ENCODE measurements at places on chromosomes 16 and 17.

- DNase-seq: no peak
Observed at GRCh38 chr16:73058616-73059409, 10.9 kb upstream of the ZFHX3 start.

DNA sequence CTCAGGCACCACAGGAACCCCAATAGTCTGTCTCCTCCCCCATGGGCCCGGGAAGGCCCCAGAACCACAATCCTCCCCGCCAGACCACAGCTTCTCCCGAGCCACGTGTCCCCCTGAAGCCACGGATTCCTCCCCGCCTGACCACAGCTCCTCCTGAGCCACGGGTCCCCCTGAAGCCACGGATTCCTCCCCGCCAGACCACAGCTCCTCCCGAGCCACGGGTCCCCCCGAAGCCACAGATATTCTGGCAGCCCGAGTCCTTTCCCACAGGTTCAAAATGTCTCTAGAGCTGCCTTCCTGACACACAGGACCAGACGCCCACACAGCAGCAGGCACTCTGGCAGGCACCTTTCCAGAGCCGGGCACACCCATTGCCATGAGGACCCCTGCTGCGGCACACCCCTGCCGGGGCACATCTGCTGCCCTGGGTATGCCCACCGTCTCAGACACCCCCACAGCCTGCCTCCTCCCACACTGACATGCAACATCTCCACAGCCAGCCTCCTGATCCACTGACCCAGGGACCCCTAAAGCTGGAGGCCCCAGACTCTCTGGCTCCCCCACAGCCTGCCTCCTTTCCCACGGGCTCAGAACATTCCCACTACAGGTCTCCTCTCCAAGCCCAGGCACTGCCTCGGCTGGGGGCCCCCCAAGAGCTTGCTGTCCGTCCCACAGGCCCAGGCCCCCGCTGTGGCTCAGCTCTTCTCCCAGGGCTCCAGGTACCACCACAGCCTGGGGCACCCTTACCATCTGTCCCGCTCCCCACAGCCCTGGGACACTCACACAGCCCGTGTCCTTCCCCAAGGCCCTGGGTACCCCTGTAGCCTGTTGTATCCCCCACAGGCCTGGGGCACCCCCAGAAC lies 2.2 kb downstream of the KIAA0753 start:
- no peak for DNase-seq

DNA sequence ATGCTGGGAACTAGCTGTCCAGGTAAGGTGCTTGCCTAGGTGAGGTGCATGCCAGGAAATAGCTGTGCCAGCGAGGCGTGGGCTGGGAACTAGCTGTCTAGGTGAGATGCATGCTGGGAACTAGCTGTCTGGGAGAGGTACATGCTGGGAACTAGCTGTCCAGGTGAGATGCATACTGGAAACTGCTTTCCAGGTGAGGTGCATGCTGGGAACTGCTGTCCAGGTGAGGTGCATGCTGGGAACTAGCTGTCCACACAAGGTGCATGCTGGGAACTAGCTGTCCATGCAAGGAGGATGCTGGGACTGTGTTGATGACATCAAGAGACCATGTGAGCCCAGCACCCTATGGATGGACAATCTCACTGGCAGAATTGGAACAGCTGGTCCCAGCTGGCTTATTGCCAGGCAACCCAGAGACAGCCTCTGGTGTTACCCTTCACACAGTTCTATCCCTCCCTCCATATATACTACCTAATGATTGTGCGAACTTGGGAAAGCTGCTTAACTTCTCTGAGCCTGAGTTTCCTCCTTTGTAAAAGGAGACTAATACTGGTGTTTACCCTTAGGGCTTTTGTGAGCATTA lies 479.9 kb upstream of the RBFOX1 start:
- DNase-seq: no peak

DNA sequence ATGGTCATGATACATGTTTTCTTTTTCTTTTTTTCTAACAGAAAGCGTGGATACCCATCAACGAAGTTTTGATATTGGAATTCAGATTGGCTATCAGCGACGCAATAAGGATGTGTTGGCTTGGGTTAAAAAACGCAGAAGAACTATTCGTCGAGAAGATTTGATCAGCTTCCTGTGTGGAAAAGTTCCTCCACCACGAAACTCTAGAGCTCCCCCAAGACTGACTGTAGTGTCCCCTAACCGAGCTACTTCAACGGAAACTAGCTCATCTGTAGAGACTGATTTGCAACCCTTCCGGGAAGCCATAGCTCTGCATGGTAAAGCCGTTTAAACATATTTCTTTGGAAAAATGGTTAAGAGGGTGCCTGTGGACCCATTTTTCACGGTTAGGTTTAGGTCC lies 11.5 kb downstream of the HAPSTR1 start:
- DNase-seq: no peak

- no peak for DNase-seq
Observed at GRCh38 chr16:82650804-82651203, 24.0 kb downstream of the CDH13 start.

DNA sequence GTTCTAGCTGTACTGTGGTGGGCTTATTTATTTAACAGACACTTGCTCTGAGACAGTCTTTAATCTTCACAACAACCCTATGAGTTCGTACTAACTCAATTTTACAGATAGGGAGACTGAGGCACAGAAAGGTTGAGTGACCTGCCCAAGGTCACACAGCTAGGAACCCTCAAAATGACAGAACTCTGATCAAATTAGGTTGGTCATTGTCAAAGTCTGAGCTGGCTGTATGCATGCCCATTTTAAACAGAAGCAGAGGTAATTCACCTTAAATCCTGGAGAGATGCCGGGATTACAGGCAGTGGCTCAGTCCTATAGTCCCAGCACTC lies 24.9 kb downstream of the LAT start:
- DNase-seq: no peak

GRCh38 chr16:65429504-65430181 lies 307.8 kb upstream of the CDH11 start:
- DNase-seq: no peak

DNA sequence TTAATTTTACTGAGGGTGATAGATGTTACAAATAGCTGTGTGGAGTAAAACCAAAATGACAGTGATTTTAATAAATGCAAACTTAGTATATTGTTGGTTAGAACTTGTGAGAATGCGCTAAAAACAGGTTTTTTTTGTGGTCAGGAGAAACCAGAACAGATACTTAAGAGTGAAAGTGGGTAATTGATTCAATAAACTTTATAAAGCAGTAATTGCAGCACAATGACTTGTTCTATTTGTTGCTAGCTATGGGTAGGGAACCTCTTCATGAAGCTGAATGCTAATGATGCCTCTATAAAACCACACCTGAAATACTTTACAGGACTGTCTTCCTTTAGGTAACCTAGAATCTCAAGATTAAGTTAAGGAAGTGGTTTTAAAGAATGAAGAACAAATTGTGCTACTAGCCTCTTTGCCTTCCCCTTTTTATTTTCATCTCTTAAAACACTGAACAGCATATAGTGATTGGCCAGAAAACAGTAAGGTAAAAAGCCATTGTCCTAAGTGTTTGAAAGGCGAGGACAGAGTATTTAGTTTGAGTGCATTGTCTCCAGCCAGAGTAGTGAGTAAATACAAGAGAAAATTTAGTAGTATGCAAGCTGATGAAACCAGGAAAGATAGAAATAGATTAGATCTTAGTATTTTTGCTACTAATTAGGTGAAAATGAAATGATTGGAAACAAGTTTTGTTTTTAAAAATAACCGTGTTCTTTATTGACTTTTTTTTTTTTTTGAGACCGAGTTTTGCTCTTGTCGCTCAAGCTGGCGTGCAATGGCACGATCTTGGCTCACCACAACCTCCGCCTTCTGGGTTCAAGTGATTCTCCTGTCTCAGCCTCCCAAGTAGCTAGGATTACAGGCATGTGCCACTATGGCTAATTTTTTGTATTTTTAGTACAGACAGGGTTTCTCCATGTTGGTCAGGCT lies 6.0 kb downstream of the GGNBP2 start:
- no peak for DNase-seq

DNA sequence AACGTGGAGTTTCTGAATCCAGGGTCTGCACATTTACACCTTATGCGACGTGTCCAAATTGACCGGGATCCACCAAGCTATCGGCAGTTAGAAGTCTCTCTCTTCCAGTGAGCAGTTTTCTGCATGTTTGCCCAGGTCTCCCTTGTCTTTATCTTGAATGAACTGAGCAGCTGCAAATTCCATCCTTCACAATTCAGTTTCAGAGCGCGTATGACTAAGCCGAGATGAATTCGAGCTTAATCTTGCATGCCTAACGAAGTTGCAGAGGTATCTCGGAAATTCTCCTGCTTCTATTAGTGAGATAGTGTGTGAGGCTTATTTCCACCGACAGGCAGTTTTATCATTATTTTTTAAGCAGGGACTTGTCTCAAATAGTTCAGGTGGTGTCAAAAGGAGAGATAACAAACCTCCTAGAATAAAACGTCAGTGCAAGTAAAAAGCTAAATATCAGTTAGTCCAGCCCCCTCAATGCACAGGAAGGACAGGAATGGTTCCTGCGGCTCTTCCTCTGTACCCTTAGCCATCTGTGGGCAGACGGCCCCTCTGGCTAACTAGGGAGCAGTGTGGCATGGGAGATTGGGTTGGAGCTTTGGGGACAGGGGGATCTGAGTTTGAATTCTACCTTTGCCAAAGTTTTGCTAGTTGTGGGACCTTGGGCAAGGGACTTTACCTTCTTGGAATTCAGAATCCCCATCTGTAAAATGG lies 93.0 kb upstream of the GPR139 start:
- no peak for DNase-seq

DNA sequence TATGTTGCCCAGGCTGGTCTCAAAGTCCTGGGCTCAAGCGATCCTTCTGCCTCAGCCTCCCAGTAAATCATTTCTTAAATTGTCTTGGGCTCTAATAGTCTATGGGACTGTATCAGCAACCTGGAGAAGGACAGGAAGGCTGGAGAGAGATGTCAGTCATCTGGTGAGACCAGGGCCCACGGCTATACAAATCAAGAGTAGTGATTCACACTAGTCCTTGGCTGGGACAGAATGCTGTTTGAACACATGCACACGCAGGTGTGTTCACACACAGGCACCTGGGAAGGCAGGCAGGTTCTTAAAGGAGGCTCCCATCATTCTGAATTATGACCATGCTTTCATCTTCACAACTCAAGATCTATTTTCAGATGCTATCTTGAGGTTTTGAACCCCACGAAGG lies 14.1 kb downstream of the NQO1 start:
- DNase-seq: no peak

- no peak for DNase-seq
Observed at GRCh38 chr17:17146786-17147406, 59.2 kb downstream of the PLD6 start.

GRCh38 chr17:73758245-73758644 lies 114.0 kb upstream of the SDK2 start:
- DNase-seq: no peak

GRCh38 chr16:29675811-29676643 lies 3.0 kb upstream of the QPRT start:
- no peak for DNase-seq

- DNase-seq: no peak
Observed at GRCh38 chr17:34673995-34674890, 94.9 kb downstream of the TMEM132E start.

All from fibroblast of skin of left quadriceps (primary cell).